ENCODE measurements at places on chromosomes 16 and 17.
A peak's percentile ranks its signal among the peaks of the same experiment; 100 is the strongest.

DNA sequence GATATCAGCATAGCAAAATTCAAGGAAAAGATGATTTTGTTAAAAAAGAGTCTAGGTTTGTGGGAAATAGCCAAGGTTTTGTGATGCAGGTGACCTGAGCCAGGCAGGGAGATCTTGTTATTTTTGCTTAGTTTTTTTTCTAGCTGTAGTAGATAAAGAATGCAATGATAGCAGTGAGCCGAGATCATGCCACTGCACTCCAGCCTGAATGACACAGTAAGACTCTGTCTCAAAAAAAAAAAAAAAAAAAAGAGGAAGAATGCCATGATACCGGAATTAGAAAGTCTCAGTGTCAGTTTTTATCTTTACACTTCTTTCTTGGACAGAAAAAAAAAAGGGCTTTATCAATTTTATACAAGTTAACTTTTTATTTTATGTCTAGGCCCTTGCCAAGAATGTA is 27.5 kb downstream of the TMEM238L start:
- H3K4me3 ChIP-seq, result no peak overlapping the region
- no peak for DNase-seq
- no peak overlapping the region for H3K27ac ChIP-seq
- H3K27me3 ChIP-seq, result no peaks in the 10 kb centered on the region
- no peaks in the 10 kb centered on the region for H3K36me3 ChIP-seq
- no peaks in the 10 kb centered on the region for H3K4me1 ChIP-seq

GRCh38 chr16:456891-457483 is 31.5 kb downstream of the RAB11FIP3 start:
- no peak for DNase-seq
- no peaks in the 10 kb centered on the region for H3K4me1 ChIP-seq
- no peaks in the 10 kb centered on the region for H3K27me3 ChIP-seq
- H3K4me3 ChIP-seq, result no peak overlapping the region
- peaks cover 6% of the 10 kb centered on the region for H3K36me3 ChIP-seq
- H3K27ac ChIP-seq, result peak overlapping the region; percentile 6

GRCh38 chr17:27244011-27244410 is 49.9 kb upstream of the WSB1 start:
- no peaks in the 10 kb centered on the region for H3K36me3 ChIP-seq
- peaks cover 53% of the 10 kb centered on the region for H3K4me1 ChIP-seq
- DNase-seq, result no peak
- H3K27ac ChIP-seq, result peak overlapping the region; percentile 86

GRCh38 chr17:80263253-80264204 is 2.9 kb downstream of the RNF213 start:
- no peaks in the 10 kb centered on the region for H3K27me3 ChIP-seq
- no peak for DNase-seq
- no peak overlapping the region for H3K4me3 ChIP-seq
- peak overlapping the region; percentile 92 for H3K27ac ChIP-seq
- peaks cover 11% of the 10 kb centered on the region for H3K4me1 ChIP-seq
- peaks cover 28% of the 10 kb centered on the region for H3K36me3 ChIP-seq

- DNase-seq, result no peak
- H3K4me1 ChIP-seq, result peaks cover 19% of the 10 kb centered on the region
- H3K27me3 ChIP-seq, result no peaks in the 10 kb centered on the region
- no peak overlapping the region for H3K4me3 ChIP-seq
Measured at GRCh38 chr16:75616521-75617010, 6.5 kb downstream of the ADAT1 start.

GRCh38 chr16:56277075-56277474 is 85.8 kb downstream of the GNAO1 start:
- no peaks in the 10 kb centered on the region for H3K4me1 ChIP-seq
- H3K4me3 ChIP-seq, result no peak overlapping the region
- no peaks in the 10 kb centered on the region for H3K36me3 ChIP-seq
- H3K27ac ChIP-seq, result no peak overlapping the region

DNA sequence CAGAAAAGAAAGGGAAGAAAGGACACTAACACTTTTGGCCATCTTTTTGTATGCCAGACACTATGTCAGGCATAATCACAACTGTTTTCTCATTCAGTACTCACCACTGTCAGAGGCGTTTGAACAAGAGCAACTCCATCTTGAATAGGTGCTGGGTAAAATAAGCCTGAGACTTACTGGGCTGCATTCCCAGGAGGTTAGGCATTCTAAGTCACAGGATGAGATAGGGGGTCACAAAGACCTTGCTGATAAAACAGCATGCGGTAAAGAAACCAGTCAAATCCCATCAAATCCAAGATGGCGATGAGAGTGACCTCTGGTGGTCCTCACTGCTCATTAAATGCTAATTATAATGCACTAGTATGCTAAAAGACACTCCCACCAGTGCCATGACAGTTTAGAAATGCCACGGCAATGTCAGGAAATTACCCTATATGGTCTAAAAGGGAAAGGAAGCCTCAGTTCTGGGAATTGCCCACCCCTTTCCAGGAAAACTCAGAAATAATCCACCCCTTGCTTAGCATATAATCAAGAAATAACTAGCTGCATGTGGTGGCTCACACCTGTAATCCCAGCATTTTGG is 14.9 kb upstream of the LYRM9 start:
- no peak overlapping the region for H3K27ac ChIP-seq
- H3K4me1 ChIP-seq, result no peaks in the 10 kb centered on the region
- DNase-seq, result no peak
- no peaks in the 10 kb centered on the region for H3K27me3 ChIP-seq

GRCh38 chr16:3095869-3096268 is 3.2 kb downstream of the ZSCAN10 start:
- no peak overlapping the region for H3K4me3 ChIP-seq
- no peak for DNase-seq
- H3K4me1 ChIP-seq, result peaks cover 6% of the 10 kb centered on the region
- no peaks in the 10 kb centered on the region for H3K36me3 ChIP-seq

GRCh38 chr17:50394711-50395110 is 2.6 kb downstream of the LRRC59 start:
- peak overlapping the region; percentile 70 for H3K27ac ChIP-seq
- peaks cover 66% of the 10 kb centered on the region for H3K36me3 ChIP-seq
- H3K4me1 ChIP-seq, result peaks cover 27% of the 10 kb centered on the region
- H3K27me3 ChIP-seq, result no peaks in the 10 kb centered on the region

- H3K36me3 ChIP-seq, result no peaks in the 10 kb centered on the region
- H3K4me3 ChIP-seq, result no peak overlapping the region
- H3K27ac ChIP-seq, result no peak overlapping the region
- H3K4me1 ChIP-seq, result no peaks in the 10 kb centered on the region
- peaks cover 45% of the 10 kb centered on the region for H3K27me3 ChIP-seq
Measured at GRCh38 chr16:55656691-55657092, 904 bp downstream of the SLC6A2 start.
